ENCODE measurements at places on chromosomes 5 and 9.

GRCh38 chr5:171484460-171484899 is 65.0 kb downstream of the FGF18 start:
- peak; percentile 61 for DNase-seq

GRCh38 chr9:126203313-126203712 is 123.3 kb upstream of the MVB12B start:
- DNase-seq, result no peak

DNA sequence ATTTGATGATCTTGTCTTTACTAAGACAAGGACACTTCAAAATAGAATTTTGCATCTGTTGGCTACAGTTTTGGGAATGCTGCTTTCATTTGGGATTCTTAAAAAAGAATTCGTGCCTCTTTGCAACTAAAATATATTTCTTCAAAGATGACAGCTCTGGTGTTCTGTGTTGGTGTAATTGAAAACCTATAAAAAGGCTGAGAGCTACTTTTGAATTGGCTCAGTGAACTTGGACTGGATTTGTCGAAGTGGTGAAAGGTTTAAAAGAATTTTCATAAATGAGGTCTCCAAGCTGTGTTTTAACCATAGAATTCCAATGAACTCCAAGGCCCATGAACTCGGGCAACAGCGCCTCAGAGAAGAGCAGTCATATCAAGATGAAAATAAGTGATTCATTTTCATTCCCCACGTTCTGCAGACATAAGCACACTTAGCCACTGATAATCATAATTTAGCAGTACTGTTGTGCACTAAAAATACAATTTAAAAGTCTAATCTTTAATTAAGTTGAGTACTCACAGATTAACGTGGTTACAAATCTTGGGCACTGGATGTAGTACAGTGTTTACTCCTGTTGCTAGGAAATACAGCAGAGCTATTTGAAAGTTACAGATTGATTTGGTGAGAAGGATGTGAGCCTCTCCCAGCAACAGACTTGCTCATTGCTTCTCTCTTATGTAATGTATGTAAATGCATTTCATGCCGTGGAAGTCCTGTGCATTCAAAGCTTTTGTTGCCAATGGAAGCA is 10.9 kb downstream of the SNCAIP start:
- DNase-seq, result no peak

DNA sequence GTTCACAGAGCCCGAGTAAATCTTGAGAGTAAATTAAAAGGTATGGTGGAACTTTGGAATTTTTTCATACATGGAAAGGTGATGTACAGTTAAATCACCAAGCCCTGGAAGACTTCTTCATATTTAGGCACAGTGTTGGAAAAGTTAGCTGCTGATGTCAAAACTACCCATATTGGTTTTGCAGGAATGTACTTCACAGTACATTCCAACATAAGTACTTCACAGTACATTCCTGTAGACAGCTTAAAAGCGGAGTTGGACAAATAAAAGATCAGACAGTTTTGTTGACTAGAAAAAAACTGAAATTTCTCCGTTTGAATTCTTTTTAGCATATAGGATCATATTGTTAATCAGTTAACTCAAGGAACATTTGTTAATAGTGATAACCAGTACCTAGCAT is 1.8 kb downstream of the RANBP17 start:
- no peak for DNase-seq

- no peak for DNase-seq
Measured at GRCh38 chr5:137214446-137215189, 284.5 kb downstream of the SPOCK1 start.

DNA sequence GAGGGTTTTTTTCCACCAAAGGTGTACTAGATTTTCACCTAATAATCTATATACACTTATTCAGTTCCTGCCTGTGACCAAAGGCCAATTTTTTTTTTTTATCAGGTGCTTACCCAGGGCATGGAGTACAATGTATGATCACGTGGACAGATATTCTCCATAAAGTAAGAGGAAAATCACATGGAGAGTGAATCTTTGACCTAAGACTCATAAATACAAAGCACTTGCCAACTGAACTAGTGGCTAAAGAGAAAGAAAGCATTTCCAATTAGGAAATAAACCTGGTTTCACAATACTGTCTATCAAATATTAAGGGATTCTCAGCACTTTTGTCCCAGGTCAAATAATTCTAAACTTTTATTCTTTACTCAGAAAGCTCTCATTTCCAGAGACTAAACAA is 33.0 kb upstream of the CEP120 start:
- DNase-seq, result no peak

DNA sequence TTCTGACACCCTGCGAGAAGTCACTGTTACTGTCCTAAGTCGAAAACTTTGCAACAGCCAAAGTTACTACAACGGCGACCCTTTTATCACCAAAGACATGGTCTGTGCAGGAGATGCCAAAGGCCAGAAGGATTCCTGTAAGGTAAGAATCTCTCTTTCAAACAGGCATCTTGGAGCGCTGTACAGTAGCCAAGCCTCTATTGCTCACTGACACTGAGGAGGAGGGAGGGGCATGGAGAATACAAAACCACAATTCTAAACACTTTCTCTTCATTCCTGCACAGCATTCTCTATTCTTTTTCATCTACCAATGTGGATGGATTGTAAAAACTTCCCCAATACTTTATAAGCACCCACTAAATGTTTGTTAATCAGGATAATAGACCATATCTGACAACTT is 7.4 kb downstream of the GZMK start:
- DNase-seq, result no peak

- peak; percentile 86 for DNase-seq
Measured at GRCh38 chr9:110192531-110193261, 15.3 kb downstream of the C9orf152 start.

DNA sequence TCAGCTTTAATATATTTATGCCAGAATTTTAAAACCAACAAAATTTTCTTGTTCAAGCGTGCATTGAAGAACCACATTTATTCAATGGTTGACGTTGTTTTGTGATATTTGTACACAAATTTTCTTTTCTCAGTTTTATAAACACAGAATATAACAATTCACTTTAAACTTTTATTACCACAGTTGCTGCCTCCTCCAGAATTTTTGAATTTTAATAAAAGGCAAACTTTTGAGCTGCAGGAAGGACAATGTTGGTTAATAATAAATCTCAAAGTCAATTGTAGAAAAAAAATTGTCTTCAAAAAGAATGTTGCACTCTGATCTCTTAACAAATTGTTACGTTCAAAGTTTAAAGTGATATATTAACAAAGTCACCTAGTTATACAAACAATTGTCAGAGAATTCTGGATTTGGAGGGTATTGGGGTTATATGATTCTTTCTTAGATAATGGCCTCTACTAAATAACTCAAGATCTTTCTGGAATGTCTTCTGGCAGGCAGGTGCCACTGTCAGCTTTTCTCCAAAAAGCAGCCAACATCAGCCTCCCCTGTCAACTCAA is 60.5 kb downstream of the BAAT start:
- DNase-seq, result no peak

DNA sequence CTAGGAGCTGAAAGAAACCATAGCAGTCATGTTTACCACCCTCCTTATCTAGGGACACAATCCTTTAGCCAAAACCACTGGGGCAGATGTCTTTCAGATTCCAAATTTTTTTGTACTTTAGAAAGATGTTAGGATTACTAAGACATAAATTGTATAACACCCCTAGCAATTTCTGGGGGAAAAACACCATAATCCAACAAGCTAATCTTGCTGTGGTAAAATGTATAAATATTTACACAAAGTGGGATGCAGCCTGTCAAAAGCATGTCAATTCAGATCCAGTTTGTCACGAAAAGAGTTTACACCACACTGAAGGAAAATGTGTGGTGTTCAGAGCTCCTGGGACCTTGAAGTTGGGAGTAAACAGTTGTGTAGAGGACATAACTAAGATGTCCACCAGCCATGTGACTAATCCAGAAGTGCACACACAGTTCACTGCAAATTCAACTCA is 274.3 kb downstream of the ADAMTSL1 start:
- no peak for DNase-seq

- DNase-seq, result no peak
Measured at GRCh38 chr5:39503155-39503554, 78.4 kb upstream of the DAB2 start.

- DNase-seq, result no peak
Measured at GRCh38 chr5:150261231-150261630, 28.3 kb downstream of the CAMK2A start.

DNA sequence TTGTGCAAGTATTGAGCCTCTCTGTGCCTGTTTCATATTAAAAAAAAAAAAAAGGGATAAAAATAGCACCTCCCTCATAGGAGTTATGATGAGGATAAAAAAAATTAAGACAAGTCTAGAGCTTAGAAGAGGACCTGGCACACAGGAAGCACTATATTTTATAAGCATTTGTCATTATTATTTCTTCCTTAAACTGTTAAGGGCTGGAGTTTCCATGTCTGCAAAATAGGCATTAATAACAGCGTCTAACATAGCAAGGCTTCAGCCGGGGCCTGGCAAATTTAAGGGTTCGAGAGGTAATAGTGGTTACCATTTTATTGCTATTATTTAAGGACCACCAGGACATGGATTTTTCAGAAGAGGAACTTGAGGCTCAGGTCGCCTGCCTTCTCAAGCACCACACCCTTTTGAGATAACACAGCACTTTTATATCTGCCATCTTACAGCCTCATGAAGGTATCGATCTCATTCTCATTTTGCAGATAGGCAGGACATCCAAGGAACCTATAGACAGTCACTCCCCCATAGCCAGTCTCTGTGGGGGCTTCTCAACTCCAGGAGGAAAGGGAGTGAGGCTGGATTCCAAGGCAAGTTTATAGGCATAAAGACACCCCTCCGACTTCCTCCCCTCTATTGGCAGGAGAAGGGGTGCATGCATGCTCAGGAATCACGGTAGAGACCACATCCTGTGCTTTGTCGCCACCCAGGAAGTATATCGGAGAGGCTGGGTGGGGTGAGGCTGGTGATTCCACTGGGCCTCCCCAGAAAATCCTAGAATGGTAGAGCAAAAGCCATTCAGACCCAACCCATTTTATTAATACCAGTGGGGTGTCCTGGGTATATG is 2.4 kb downstream of the ANXA6 start:
- no peak for DNase-seq

DNA sequence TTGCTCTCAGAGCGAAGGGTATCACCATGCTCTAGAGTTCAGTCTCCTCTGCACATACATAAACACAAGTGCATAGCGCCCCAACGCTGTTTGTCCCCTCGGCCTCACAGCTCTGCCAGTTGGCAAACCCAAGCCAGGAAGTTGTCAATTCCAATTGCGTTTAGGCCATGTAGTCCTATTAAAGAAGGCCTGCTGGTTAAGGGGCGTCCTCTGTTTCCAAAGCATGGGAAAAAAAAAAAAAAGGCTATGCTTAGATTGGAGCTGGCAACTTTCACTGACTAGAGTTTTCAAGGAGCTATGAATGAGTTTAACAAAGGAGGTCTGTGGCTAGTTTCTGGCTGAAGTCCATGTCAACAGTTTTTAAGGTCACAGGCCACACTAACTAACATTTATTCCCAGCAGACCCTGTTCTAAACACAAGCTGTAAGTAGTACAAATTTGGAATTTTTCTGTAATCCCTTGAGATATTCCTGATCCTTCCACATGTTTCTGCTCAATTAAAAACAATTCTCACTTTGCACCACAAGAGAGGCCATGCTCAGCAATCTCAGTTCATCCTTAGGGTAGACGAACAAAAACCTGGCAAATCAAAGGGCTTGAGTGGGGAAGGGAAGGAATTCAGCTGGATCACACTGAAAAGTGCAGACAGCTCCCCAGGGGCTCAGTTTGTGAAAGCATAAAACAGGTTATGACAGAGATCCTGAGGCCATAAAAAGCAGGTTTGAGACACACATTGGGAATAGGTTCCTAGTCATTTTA is 187.7 kb downstream of the DENND1A start:
- DNase-seq, result peak; percentile 31

DNA sequence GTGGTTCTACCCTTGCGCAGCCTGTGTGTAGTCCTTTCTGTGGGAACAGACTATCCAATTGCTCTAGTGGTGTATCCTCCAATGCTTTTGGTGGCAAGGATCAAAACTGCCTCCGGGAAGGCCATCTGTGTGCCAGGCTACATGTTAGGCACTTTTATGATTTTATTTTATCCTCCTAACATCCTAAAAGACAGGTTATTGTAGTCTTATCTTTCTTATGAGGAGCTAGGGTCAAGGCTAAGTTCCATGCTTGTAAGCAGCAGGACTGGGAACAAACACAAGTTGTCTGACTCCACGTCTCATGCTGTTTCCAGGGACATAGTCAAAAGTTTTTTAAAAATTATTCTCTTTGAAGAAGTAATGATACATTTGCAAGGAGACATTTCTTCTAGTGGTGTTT is 278.7 kb upstream of the ADAMTSL1 start:
- no peak for DNase-seq

DNA sequence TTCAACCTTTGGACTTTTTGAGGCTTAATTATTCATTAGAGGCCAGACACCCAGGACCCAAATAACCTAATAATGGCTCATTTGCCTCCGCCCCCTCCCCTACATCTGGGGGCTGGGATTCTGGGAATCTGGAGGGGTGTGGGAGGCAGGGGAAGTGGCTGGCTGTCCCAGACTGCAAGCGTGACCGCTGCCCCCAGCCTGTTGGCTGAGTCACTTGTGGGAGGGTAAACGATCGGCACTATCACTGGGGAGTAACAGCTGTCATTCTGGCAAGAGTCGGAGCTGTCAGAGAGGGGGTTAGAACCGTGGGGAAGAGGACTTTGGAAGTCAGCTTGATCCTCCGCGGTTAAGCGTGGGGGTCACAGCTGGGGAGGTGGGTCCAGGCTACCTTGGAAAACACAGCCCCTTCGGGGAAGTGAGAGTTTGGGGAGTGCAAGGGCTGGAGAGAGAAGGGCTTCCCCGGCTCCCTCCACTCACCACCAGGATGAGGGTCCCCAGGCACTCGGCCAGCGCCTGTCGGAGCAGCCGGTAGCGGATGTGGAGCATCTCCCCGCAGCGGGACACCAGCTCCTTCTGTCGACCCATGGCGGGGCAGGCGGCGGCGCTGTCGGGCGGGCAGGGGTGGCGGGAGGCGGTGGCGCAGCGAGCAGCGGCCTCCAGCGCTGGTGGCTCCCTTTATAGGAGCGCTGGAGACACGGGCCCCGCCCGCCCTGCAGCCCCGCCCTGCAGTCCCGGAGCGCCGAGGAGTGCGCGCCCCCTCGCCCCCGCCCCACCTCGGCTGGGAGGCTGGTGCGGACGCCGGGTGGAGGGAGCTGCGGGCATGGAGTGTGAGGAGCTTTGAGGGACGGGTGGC is at the start of gene AQP3:
Gene AQP3, minus strand, starts transcription at position 648 of the 853 bp plus-strand sequence. Its CDS starts 63 bp downstream, at position 585.
- DNase-seq, result peak; percentile 31

DNA sequence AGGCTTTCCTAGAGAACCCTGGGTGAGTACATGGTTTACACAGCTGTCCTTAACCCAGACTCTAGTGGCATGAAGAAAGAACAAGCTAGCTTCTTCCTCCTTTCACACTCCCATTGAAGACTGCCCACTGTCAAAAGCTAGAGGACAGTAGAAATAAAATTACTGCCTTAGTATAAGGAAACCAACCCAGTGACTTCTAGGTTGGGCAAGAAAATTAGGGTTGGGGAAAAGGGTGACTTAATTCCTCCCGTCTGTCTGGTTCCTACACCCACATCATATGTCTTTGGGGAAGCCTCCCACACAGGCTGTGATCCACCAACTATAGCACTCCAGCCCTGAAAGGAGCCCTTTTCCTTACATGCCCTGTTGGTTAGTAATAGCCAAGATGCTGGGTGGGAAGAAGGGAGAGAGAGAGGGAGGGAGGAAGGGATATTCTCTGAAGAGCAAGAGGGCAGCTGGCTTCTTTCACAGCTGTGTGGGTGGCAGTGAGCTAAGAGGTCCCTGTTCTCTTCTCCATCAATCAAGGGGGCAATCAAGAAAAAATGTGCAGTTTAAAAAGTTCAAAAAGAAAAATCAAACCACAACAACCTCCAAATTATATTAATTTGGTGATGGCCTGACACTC is 21.7 kb downstream of the HBEGF start:
- no peak for DNase-seq

GRCh38 chr9:98977813-98978212 is 34.1 kb downstream of the COL15A1 start:
- DNase-seq, result no peak
